H4 (cell line): ENCODE measurements at places on chromosomes 6 and 20.

GRCh38 chr6:90000864-90001731 lies 106.8 kb downstream of the GJA10 start:
- DNase-seq, result no peak

DNA sequence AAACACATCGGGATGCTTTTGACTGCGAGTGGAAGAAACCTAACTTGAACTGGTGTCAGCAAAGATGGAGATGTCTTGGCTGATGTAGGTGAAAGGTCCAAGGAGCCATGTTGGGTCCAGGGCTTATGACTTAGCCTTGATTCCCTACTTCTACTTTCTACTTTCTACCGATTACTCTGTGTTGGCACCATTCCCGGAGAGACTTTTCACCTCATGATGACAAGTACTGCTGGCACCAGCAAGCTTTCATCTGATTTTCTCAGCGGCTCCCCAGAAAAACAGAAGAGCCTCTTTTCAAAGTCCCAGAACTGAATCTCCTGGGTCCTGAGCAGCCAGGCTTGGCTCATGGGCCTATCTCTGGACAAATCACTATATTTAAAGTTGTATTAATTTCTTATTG lies 4.9 kb upstream of the EDN3 start:
- no peak for DNase-seq

GRCh38 chr6:30487926-30488325 lies 1.4 kb upstream of the HLA-E start:
- no peak for DNase-seq

DNA sequence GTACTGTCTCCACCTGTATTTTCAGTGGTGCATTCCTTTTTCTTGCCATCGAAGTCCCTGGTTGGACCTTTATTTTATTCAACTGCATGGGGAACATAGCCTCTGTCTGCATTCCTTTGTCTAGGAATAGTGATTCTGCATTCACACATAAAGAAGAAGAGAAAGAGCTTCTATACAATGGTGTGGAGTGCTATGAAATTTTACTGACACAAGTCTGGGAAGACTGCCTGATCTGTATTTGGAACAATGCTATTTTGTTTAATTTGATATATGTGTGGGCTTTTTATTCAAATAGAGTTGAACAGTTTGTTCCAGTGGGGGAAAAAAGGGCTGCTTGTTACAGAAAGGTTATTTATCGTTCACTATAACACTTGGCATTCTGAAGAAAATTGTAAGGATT lies 375.7 kb upstream of the POU3F2 start:
- no peak for DNase-seq

GRCh38 chr6:35262596-35262995 lies 3.1 kb downstream of the ZNF76 start:
- no peak for DNase-seq

DNA sequence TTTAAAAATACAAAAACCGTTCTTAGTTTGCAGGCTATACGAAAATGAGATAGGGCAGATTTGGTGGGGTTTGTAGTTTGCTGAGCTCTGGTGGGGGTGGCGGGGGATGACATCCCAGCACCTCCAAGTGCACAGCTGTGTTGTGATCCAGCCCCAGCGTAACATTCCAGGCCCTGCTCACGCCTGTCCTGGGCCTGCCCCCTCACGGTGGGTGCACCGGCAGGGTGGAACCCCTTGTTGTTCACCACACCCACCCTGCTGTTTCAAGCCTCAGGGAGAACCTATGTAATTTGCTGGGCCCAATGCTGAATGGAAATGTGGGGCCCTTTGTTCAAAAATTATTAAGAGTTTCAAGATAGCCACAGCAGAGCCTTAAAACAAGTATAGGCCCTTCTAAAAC lies 25.0 kb downstream of the ARMC2 start:
- no peak for DNase-seq

DNA sequence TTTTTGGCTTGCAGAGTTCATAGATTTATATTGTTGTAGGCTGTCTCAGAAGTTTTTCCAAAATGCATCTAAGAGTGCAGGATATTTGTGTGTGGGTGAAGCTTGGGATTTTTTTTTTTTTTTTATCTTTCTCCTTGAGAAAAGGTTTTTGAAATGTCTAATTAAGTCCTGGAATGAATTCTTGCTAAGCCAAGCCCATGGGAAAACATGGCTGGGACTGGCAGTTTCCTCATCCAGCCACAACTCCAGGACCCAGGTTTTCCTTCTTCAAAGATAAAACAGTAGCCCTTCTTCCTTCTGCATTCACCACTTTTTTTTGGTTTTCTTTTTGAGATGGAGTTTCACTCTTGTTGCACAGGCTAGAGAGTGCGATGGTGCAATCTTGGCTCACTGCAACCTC lies 242.5 kb upstream of the JAG1 start:
- DNase-seq, result no peak

DNA sequence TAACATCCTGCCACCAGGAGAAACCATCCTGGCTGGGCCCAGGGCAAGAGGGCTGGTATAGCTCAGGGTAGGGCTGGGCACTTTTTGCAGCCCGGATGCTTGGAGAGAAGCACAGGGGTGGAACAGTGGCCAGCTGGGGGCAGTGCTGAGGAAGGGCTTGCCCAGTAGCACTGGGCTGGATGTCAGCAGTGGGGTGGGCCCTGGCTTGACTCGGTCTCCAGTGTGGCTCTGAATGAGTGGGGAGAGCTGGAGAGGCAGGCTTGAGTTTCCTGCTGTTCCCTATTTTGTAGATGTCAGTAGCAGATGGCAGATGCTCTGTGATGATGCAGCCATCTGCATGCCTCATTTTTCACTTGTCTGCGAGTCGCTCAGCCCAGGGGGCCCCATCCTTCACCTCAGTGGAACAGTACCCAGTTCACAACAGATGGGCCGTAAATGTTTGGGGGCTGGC lies 56.3 kb upstream of the TULP1 start:
- DNase-seq, result no peak

DNA sequence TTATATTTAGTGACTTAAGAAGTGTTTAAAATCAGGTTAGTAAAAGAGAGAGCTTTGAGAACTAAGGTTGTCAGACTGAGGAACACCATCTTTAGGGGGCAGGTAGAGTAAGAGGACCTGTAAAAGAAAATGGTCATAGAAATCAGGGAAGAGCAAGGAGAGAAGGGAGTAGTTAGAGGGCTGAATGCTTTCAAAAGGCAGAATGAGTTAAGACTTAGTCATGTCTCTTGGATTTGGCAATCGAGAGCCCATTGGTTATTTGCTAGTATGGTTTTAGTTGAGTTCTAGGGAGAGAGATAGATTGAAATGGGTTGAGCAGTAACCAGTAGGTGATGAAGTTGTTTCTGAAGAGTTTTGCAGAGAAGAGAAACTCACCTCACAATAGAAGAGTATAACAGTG lies 51.1 kb downstream of the RALGAPB start:
- no peak for DNase-seq

DNA sequence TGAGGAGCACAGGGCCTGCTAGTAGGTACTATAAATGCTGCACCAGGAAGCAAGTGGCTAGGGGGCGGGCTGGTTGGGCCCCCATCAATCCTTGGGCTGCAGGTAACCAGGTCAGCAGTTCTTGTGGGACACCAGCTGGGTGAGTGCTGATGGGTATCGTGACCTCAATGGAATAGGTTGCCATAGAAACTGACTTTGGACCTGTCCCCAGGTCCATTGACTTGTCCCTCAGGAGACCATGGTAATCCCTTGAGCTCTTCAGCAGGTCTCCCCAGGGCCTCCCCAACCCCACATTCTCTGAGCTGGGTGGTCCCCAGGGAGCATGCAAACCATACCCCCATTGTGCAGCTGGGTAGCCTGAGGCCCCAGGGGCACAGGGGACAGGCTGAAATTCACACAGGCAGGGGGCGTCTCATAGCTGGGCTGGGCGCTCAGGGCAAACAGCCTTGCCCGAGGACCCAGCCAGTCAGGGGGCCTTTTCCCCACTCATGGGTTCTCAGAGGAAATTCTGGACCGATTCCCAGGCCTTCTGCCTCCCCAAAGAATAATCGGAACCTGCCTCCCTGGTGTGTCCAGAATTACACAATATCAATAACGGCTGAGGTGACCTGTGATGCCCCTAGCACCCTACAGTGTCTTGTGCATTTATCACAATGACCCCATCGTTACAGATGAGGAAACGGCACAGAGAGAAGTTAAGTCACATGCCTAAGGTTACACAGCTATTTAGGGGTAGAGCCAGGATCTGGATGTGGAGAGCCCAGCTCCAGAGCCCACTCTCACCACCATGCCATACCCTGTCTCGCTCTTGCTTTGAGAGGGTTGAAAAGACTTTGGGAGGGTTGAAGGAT lies 35.9 kb downstream of the SRC start:
- no peak for DNase-seq

DNA sequence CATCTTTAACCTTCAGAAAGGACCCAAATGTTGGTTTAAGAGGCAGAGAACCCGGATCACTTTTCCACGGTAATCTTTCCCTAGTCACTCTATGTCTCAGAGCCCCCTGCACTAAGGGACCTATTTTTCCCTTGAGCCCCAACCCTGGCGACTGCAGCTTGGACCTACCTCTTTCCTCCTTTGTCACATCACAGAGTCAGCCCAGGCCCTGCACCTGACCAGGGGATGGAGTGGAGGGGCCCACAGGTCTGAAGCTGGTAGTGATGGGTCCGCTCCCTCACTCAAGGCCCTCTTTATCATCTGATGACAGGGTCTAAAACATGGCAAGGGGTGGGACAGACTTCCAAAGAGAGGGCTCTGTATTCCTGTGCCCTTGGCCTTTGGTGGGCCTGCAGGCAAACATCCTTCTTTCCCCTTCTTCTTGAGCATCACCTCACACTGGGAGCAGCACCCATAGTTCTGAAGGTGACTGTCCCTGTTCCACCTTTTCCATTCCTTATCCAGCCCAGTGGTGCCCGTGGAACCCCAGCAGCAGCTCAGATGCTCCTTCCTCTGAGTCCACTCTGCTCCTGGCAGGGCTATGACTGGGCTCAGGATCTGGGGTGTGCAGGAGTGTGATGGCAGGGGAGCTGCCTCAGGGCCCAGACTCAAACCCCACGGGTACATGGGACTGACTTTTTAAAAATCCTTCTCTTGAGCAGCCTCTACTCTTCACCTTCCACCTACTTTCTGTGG lies 6.3 kb downstream of the RAET1L start:
- DNase-seq, result no peak

GRCh38 chr20:4084096-4084495 lies 68.7 kb upstream of the RNF24 start:
- DNase-seq, result peak; percentile 1

GRCh38 chr6:121830736-121831135 lies 395.3 kb downstream of the GJA1 start:
- no peak for DNase-seq

GRCh38 chr6:11535801-11536230 lies 1.7 kb upstream of the TMEM170B start:
- DNase-seq, result no peak

- DNase-seq, result peak; percentile 55
Observed at GRCh38 chr20:8305449-8305978, 173.4 kb downstream of the PLCB1 start.

DNA sequence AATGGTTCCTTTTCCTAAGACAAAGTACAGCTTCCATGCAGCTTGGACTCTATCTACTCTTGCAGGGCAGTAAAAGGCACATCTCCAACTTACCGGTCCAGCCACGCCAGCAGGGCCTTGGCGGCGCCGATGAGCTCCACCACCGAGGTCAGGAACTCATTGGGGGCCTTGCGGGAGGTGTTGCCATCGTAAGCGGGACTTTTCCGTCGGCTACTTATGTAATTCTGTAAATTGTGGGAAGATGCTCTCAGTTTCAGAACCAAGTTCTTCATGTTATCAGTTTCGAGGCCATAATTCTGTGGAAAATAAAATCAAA lies 68.5 kb downstream of the CNKSR3 start:
- no peak for DNase-seq

- no peak for DNase-seq
Observed at GRCh38 chr20:38297916-38298674, 5.9 kb upstream of the BPI start.

DNA sequence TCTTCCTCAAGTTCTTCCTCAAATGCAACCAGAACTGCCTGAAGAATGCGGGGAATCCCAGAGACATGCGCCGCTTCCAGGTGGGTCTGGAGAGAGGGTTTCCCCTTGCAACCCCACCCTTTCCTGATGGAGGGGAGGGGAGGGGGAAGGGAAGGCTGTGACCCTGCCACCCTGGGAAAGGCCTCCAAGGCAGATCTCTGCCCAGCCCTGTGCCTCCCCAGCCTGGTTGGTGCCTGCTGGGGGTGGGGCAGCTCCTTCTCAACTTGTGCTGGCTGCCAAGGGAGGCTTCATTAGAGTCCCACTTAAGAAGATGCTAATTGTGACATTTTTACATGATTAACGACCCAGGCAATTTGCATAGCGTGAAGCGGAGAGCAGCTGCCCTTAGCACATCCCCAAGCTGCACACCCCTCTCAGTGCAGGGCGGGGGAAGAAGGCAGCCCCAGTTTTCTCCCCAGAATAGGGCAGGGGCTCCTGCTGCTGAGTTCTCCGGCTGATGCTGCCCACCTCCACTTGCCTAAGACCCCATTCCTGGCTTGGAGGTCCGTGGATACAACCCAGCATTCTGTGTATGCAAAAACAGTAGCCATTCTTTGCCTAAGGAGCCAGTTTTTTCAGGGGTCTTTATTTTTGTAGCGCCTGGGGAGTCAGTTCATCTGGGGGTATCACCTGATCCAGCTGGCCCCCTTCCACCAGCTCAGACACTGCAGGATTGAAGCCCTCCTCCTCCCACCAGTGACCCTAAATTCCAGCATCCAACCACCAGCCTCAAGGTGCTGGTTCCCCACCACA lies 51.7 kb downstream of the CPXM1 start:
- no peak for DNase-seq

DNA sequence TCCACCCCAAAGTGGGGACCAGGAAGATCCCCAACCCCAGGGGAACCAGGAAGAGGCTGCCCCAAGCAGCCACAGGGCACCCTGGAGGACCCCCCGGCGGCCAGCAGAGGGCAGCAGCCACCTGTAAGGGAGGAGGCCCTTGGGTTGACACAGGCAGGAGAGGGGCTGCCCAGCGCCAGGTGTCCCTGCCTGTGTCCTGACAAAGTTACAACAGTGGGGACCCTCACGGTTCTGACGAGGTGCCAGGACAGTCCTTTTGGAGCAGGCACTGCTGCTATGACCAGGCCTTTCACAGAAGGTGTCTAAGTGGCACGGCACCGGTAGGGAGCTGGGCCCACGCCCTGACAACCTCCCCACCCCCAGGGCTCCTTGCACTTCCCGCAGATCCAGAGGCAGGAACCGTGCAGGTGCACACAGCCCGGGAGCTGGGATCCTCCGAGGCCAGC lies 176.7 kb downstream of the BMP7 start:
- DNase-seq, result peak; percentile 45
